ENCODE measurements at places on chromosomes 11 and 22.

DNA sequence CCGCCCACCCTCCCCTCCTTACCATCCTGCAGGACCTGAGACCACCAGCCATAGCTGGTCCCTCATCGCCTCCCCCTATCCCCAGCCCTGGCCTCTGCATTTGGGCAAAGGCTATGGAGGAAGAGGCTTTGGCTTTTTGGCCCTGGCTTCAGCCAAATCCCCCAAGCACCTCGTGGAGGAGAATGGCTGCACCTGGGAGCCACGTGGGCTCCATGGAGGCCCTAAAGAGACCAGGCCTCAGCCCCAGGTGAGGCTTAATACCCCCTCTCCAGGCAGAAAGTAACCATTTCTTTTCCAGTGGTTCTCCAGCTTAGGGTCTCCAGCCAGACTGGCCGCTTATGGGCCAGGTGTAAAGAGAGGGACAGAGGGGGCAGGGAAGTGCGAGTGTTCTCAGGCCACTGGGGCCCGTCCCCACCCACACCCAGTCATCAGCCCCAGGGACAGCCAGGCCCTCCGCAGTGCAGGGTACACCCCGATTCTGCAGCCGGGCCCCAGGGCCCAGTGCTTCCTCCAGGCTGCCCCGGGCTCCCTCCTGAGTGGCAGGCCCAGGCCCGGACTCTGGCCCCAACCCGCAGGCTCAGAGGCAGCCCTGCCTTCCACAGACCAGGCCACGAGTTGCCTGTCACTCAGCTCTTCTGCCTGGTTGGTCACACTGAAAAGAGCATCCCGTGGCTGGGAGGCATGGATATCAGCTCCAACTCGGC is 26.4 kb downstream of the CDKN1C start:
- DNase-seq, result no peak

DNA sequence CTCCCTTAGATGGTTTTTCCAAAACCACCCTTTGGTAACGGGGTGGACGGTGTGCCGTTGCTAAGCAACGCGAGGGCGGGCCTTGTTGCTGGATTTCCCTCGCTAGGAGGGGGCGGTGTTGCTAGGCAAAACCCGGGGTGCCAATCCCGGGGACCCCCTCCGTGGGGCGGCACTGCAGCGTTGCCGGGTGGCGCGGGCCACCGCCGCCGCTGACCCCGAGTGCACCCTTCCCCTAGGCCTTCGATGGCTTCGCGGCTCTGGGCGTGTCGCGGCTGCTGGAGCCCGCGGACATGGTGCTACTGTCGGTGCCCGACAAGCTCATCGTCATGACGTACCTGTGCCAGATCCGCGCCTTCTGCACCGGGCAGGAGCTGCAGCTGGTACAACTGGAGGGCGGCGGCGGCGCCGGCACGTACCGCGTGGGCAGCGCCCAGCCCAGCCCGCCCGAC is 8.9 kb downstream of the EHBP1L1 start:
- DNase-seq, result no peak

GRCh38 chr11:119673052-119673758 is 55.8 kb downstream of the NECTIN1 start:
- DNase-seq, result no peak

- no peak for DNase-seq
Measured at GRCh38 chr22:29146771-29147170, 58.9 kb upstream of the EMID1 start.

- DNase-seq, result no peak
Measured at GRCh38 chr11:123273616-123274015, 78.6 kb upstream of the CLMP start.

DNA sequence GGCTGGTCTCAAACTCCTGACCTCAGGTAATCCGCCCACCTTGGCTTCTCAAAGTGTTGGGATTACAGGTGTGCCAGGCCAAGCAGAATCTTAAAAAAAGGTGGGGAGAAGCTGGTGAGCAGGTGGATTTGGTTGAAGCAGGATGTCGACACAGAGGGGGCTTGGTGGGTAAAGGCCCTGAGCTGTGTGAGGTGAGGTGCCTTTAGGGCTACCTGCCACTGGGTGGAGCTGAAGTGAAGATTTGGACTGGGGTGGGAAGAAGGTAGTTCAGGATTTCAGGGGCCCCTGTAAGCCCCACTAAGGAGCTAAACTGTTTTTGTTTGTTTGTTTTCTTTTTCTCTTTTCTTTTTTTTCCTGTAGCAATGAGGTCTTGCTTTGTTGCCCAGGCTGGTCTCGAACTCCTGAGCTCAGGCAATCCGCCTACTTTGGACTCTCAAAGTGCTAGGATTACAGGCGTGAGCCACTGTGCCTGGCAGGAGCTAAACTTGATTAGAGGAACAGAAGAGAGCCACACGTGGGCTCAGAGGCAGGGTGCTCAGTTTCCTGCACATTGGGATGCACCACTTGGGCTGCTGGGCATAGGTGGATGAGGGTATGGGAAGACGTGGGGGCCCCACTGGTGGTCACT is 6.0 kb downstream of the P2RX6 start:
- DNase-seq, result no peak

GRCh38 chr11:75014129-75014528 is 25.4 kb downstream of the NEU3 start:
- DNase-seq, result no peak

- DNase-seq, result no peak
Measured at GRCh38 chr22:39244136-39244495, 666 bp downstream of the PDGFB start.

GRCh38 chr11:13638422-13638821 is 30.0 kb upstream of the FAR1 start:
- DNase-seq, result no peak

DNA sequence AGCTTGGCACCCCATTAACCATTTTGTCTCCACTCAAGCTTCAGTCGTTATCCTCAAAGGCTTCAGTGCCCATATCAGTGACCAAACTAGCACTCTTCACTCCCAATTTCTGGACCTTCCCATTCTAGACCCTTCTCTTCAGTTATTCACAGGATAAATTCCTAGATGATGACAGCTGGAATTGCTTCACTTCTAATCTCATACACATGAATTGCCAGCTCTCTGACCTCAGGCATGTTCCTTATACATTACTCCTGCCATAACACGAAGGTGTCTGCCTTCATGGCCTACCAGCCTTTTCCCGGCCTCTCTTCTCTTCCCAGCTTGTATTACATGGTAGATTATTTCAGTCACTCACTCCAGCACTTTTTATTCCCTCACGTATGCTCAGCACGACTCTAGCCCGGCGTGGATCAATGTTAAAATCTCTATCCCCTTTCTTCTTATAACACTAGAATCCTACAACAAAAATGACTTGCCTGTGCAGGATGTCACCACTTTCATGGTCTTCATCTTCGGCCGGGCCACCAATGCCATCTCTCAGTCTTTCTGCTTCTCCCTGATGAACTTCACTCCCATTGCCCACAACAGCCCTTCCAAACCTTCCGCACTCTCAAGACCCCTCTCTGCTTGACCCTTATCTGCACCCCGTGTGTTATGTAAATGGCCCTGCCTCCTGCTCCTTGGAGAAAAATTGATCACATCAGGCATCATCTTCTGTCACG is 36.9 kb downstream of the EIF3F start:
- DNase-seq, result no peak

DNA sequence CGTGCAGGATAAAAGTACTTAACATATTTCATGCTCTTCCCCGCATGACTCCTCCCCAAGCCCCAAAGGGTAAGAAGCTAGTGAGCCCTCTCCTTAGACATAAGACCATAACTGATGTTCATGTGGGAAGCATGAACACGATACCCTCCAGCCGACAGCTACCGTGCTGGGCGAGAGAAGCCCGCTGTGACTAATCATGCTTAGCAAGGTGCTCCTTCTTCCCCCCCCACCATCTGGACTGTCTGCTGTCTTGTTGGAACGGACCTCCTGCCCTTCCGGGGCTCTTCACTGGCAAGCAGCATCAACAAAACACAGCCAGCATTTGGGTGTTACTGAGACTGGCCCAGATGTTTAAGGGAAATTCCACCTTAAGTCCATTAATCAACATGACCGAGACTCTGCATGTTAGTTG is 200.6 kb downstream of the DBX1 start:
- no peak for DNase-seq
